Heart left ventricle (tissue), 16 donors: ENCODE measurements at places on chromosomes 13 and 19. TPM values are rescaled to one million over a fixed set of nuclear protein-coding genes. Genes with fewer than 3 reads are reported as not detected.

ZNF560 gene
- 0.03 TPM for polyA plus RNA-seq

KASH5 gene
- not detected for polyA plus RNA-seq

FAM216B gene
- polyA plus RNA-seq: 0.12 TPM

- DNase-seq: peak; percentile 71
Observed at GRCh38 chr19:459724-460511, 915 bp downstream of the SHC2 start.

GRCh38 chr13:51805925-51806324 is 2.0 kb upstream of the DHRS12 start:
- no peak for DNase-seq
